ENCODE measurements at places on chromosomes 2 and 18.

GRCh38 chr18:79442508-79443221 lies 46.9 kb downstream of the NFATC1 start:
- no peak for DNase-seq

DNA sequence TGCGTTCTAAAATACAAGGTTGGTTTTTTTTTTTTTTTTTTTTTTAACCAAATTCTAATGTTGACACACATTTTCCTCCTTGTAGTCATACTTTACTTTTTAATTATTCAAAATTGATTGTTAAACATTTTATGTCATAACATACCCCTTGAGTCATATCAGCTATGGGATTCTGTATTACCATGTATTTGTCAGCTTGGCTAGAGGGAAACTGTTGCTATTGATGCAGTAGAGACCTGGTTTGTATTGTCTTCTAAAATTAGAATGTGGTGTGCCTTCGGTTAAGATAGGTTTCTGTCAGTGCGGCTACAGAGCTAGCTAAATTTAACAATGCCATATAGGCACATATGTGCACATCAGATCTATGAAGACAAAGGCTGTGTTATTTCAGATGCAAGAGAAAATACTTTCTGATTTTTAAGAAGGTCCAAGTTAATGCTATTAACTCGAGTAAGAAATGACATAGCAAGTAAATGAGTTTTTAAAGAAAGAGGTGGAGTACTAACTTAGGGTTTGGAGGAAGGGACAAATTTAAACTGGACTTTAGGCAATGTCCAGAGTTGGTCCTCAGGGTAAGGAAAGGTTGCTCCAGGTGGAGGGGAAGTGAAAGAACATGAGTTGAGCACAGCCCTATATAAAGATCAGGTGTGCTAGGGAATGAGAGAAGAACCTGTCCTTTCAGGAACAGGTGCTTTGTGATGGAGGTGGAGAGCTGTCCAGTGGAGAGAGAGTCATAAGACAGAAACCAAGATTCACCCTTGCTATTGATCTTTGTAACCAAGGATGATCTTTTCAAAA lies 152.3 kb downstream of the PRPF40A start:
- no peak for DNase-seq

DNA sequence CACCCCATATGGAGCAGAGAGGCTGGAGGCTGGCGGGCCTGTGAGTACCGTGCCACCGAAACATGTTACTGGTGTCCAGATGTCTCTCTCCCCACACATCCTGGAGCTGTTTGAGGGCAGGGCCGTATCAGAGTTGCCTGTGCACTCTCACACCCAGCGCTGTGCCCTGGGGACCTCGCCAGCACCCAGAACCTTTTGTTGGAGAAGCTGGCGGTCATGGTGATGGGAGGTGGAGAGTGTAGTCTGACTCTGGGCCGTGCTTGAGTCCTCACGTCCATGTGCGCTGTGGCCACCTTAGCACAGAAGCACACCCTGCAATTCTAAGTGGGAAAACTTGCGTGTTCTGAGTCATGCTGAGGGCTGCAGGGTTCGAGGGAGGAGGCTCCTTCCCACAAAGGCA lies 259.2 kb downstream of the NDUFA10 start:
- no peak for DNase-seq

- DNase-seq, result no peak
These were observed 79.7 kb downstream of the DDX1 start for GRCh38 chr2:15671409-15671808.

- no peak for DNase-seq
These were observed 195.0 kb upstream of the CYRIA start for GRCh38 chr2:16860627-16861026.

- DNase-seq, result no peak
These were observed 40.4 kb downstream of the GRHL1 start for GRCh38 chr2:9991829-9992273.

GRCh38 chr2:127074358-127074757 lies 32.6 kb downstream of the BIN1 start:
- DNase-seq, result no peak

DNA sequence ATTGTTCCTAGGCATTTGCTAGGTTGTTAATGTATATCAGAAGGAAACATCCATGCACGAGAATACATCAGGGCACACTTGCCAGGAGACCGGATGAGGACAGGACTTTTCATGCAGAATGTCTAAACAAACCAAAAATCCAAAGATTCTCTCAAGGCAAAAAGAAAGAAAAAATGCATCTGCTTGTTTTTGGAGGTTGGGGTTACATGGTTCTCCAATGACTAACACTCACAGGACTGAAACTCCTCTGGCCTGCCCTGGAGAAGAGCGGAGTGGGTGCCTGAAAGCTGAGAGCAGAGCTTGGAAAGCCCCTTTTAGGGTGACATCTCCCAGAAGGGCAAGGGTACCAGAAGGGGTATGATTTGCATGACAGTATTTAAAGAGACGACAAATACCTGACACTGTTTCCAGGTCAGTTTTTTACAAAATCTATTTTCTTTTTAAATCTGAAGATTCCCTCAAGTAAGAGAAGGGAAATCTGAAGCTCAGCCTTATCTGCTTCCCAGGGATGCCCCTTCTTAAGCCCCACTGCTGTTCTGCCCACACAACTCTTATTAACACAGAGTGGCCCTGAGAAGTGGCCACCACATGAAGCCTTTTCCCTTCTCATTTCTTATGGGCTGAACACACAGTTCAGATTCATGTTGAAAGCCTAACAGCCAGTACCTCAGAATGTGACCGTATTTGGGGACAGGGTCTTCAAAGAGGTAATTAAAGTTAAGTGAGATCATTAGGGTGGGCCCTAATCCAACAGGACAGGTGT lies 216.4 kb downstream of the STK39 start:
- no peak for DNase-seq

GRCh38 chr2:25722224-25722623 lies 48.8 kb upstream of the DTNB start:
- no peak for DNase-seq

DNA sequence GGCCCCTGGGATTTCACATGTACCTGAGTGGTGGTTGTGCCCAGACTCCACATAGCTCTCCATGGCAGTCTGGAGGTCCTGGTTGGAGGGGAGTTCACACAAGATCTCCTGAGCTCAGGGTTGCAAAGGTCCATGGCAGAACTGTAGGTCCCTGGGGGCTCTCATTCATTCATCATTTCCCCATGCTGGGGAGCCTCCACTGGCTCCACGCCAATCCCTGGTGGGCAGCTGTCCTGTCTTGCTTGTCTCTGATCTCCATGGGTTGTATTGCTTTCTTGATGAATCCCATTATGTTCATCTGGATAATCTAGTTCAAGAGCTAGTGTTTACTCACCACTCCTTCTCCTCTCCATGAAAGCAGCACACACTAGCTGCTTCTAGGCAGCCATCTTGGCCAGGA lies 42.4 kb downstream of the ZSWIM2 start:
- DNase-seq, result no peak

- peak; percentile 6 for DNase-seq
These were observed 47.7 kb downstream of the PRKCE start for GRCh38 chr2:45699032-45699658.

DNA sequence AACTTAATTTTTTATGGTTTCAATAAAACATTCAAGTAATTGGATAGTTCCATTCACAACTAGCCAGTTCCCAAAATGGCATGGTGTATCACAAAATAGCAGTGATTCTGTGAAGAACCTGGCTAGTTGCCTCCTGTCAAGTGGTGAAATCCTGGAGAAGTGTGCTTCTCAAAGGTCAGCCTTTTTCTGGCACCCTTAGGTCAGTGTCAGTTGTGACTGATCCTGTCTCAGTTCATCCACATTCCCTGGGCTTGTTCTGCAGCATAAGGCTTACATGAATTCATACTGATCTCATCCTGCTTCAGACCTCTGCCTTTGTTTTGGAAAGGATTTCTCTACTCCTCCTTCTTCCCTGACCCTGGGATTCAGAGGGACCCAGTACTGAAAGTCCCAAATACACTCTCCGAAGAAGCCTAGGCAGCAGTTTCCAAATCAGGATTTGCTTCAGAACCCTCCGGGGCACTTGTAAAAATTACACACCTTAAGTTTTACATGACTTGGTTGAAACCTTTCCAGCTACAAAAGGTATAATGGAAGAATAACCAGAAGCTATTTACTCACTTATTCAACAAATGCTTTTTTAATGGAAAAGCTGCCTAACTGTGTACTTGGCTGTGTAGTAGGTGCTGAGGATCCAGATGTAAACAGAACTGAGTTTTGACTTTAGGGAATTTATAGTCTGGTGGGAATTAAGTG lies 11.0 kb downstream of the MAP3K20 start:
- DNase-seq, result no peak

DNA sequence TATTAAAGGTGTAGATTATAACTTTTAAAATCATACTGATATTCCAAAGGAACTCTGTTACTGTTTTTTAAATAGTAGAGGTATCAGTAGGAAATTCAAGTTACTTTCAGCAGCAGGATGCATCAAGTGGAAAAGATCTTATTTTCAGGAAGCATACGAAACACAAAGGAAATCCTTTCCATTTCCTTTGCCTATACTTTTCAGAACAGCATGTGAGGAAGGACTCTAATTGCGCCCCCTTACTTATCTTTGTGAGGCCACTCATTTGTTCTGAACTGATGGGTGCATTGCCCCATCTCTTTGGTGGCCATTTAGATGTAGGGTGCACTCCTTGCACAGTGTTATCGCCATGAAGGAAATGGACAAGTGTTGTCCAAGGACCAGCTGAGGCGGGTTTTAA lies 145.3 kb downstream of the BABAM2 start:
- no peak for DNase-seq

DNA sequence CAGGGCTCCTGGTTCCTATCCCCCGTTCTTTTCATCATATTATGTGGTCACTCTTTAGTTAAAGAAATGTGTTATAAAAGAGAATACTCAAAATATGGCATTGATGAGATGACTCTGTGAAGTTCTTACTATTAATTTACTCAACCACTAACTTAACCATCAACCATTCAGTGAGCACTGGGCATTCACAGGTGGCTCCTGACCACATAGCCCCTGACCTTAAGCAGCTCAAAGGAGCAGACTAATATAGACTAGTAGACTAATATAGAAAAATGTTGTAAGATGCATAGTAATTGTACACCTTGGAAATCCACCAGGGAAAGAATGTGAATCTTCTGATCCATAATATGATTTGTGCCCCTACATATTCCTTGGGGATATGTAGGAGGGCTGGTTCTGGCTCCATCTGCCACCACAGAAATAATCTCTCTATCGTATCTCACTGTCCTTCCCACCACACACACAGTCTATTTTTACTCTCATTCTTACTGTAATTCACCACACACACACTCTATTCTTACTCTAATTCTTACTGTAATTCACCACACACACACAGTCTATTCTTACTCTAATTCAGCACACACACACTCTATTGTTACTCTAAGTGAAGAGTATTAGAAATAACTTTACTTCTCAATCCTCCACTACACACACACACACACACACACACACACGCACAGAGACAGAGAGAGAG lies 188.9 kb upstream of the ITGA4 start:
- no peak for DNase-seq

DNA sequence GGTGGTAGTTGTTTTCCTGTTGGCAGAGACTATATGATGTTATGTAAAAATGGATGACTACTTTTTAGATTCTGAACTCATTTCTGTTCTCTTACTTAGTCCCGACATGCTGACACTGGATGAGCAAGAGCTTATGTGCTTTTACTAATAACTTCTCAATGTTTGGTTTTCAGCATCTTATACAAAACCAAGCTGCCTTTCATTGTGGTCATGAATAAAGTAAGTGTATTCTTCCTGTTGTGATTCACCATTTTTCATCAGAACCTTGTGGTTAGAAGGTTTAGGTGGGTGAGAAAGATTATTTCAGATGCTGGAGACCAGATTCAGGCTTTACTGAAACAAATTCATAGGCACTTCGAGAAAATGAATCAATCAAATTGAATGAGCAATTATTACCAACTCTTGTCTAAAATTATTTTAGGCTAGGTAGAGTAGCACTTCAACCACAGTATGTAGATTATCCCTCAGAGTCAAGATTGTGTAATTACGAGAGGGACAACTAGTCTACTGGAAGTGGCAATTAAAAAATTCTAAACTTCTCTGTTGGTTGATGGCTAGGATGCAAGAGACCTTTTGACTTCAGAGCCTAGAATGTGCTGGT lies 9.3 kb downstream of the GPN1 start:
- no peak for DNase-seq

DNA sequence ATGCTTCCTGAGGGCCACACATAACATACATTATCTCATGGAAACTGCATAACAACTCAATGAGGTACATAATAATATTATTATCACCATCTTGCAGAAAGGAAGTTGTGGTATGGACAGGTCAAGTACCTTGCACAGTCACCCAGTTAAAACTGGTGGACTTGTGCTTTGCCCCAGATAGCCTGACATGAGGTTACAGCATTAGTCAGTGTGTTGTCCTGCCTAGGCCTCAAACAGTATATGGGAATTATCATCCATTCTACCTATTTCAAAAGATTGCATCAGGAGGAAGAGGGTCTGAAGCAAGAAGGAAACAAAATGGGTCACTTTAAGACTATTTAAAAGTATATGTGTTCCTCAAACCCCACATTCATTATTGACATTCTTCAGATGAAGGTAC lies 5.4 kb upstream of the ANTXR1 start:
- DNase-seq, result no peak

DNA sequence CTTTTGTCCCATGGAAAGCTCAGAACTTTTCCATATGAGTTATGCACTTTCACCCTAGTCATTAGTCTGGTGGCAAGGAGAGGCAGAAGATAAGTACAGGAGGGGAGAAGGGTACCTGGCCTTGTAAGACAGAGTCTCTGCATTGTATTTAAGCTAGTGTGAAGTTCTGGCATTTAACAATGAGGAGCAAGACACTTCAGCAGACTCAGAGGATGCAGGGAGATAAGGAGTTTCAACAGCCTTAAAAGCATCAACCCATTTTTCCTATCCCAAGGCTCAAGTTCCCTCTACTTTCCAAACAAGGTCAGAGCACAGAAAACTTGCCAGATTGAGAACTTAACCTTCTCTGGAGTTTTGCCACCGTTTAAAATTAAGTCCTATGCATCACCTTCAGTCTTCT lies 348.2 kb upstream of the VRK2 start:
- no peak for DNase-seq

DNA sequence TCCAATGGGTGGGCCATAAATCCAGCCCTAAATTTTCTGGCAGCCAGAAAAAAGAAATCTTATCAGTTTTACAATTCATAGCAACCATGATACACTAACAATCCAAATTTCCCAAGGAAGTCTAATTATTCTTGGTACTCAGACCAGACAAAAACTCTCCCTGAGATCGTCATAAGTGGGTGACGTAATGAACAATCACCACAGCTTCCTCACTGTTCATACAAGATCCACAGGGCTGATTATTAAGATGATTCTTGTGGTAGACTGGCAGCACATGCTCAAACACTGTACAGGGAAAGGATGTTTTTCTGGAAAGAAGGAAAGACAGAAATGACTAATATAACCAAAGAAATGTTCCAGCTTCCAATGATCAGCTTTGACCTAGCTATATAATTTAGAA lies 178.3 kb upstream of the CRIM1 start:
- DNase-seq, result no peak

DNA sequence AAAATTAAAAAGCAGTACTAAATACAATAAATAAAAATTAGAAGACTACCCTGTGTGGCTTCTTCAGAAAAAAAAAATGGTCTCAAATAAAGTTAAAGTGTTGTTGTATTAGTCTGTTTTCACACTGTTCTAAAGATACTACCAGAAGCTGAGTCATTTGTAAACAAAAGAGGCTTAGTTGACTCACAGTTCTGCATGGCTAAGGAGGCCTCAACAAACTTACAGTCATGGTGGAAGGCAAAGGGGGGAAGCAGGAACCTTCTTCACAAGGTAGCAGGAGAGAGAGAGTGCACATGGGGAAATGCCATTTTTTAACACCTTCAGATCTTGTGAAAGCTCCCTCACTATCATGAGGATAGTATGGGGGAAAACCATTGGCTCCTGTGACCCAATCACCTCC lies 612.8 kb downstream of the RNF144A start:
- DNase-seq, result no peak
